NK-92 treated with Interleukin-12 subunit alpha and Interleukin-12 subunit beta, amount 100 ng/mL, for 24 hours (cell line): ENCODE measurements at places on chromosomes 5 and 9.

GRCh38 chr5:402615-403359 is 40.2 kb upstream of the EXOC3 start:
- DNase-seq = no peak

- no peak for DNase-seq
Observed at GRCh38 chr9:89903141-89903475, 298.3 kb downstream of the GADD45G start.

- DNase-seq = no peak
Observed at GRCh38 chr5:88825584-88826315, 57.2 kb downstream of the MEF2C start.

- DNase-seq = no peak
Observed at GRCh38 chr5:40995801-40996586, 75.1 kb downstream of the MROH2B start.
